Myocyte (in vitro differentiated cells): ENCODE measurements at places on chromosomes 13 and 19.

DNA sequence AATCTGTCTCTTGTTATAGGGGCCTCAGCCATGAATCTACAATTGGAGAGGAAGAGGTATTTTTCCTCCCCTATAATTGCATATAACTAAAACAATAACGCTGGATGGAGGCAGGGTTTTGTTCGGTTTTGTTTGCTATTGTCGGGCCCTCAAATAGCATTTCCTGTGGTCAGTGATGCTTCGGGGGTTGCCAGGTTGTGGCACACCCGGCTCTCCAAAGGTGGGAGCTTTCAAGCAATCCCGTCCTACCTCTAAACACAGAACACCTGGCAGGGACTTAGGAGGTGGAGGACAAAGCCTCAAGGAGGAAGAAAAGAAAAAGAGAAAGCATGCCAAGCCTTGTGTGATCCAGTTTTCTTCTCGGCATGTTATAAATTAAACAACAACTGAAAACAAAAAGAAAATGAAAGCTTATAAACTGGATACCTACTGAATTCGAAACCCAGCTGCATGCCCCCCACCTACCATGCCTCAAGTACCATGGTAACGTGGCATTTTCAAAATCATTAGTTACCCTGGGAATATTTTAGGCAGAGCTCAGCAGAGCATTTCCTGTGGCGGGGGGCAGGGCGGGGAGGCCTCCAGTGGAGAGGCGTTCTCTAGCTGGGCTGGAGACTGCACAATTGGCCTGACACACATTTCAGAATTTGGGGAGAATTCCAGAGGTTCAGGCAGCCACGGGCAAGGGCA, 213.8 kb downstream of the DCLK1 start:
- no peak for DNase-seq

DNA sequence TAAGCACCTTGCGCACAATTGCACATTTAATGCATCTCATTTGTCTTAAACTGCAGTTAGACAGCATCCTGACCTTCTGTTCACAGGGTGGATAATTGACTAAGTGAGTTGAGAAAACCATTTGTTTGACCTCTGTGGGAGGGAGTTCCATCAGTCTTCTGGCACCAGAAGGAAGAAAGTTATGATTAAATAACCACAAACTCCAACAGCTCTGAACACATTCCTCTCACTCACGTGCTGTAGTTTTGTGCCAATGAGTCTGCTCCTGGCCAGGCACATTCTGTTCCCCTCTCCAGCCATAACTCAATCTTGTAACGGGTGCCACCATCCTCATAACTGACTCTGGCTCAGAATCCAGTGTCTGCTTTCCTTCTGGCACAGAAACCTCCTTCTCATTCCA, 817.2 kb downstream of the SLITRK1 start:
- DNase-seq: peak; percentile 70

DNA sequence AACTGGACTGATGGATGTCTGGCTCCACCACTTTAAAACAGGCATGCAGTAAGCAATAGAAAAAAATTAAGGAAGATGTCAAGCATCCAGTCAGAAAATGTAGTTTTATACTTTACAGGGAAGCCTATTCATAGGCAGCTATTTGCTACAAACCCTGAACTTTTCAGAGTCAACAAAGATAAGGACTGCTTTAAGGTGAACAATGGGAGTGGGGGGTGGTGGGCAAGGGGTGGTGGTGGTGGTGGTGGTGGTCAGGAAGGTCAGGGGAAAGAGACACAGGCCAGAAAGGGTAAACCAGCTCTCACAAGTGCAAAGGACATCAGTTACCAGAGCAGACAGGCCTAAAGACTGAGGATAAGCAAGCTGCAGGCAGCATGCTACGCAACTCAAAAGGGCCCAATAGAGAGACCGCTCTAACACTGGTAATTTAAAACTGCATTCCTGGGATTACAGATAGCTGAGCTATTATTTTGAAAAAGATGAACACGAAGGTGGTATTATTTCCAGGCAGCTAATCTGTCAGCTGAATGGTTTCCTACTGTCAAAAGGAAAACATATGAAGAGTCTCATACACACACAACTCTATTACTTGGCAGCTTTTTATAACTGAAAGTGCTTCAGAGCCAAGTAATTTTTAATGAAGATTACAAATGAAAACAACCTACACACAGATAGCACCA, 14.8 kb downstream of the BRD4 start:
- peak; percentile 53 for DNase-seq

DNA sequence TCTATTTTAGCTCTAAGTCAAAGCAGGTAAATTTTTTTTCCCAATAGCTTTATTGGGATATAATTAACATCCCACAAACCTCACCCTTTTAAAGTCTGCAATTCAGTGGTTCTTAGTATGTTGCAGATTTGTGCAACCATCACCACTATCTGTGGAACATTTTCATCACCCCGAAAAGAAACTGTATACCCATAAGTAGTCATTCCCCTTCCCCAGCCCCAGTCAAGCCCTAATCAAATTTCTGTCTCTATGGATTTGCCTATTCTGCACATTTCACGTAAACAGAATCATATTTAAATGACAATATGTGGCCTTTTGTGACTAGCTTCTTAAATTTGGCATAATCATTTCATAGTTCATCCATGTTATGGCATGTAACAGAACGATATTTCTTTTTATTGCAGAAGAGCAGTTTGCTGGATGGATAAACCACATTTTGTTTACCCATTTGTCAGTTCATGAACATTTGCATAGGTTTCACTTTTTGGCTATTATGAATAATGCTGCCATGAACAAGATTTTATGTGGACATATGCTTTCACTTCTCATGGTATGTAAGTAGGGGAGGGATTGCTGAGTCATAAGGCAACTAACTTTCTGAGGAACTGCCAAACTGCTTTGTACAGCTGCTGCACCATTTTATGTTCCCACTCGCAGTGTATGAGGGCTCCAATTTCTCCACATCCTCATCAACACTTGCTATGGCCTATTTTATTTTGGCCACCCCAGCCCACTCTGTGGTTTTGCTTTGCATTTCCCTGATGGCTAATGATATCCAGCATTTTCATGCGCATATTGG, 10.9 kb downstream of the SLC46A3 start:
- DNase-seq: peak; percentile 77

GRCh38 chr19:8642561-8642960, 12.1 kb downstream of the NFILZ start:
- DNase-seq: no peak

DNA sequence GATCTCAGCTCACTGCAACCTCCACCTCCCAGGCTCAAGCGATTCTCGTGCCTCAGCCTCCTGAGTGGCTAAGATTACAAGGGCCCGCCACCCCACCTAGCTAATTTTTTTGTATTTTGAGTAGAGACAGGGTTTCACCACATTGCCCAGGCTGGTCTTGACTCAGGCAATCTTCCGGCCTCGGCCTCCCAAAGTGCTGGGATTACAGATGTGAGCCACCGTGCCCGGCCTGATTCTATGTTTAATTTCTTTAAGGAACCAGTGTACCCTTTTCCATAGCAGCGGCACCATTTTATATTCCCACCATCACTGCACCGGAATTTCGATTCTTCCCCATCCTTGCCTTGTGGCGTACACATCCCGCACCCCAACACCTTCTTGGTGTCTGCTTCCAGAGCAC, 17.7 kb upstream of the INSR start:
- no peak for DNase-seq

DNA sequence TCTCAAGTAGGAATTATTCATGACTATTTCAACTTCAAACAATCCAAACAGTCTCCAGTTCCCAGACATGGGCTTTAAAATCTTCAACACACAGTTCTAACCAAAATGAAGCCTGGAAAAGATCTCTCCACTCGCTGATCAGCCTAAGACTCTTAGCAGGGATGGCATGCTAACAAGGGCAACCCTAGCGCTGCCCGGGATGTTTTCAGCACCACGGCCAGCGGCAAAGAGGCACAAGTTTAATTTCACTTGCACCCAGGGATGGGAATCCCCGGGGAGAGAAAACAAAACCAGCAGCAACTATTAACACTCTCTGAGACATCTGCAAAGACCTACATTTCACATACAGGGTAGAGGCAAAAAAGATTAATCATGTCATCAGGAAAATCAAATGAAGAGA, 43.0 kb downstream of the CACNA1A start:
- peak; percentile 46 for DNase-seq
